H54 (cell line): ENCODE measurements at places on chromosomes 7 and 10.
A peak's percentile ranks its signal among the peaks of the same experiment; 100 is the strongest.

DNA sequence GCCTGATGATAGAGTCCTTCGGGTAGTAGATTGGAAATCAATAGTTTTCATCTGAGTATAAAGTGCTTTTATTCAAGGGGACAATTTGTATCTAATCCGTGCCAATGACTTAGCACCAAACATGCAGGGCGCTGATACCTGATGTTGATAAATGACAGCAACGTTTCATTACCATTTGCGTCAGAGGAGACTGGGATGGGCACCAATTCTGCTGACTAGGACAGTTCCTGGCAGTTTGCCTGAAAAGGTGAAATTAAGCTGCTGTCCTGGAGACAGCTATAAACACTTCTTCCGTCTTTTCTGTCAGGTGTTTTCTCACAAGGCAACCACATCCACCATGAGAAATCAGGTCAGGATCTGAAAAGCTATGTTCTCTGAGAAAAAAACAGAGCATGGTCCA lies 1136.4 kb downstream of the TYW1 start:
- no peak for DNase-seq

DNA sequence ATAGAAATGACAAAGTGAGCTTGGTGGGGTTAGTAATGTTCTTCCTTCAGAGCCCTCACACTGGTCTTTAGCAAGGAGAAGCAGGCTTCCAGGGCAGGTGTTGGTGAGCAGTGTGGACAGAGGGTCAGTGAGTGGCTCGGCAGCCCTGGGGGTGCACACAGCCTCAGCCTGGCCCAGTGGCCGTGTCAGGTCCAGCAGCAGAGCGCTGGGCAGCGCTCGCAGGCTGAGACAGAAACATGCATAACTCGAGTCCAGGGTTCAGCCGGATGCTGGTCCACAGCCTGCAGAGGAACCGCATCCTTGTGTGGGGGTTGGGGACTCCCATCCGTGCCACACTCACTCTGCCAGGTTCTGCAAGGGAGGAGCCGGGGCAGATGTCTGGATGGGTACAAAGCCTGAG lies 11.0 kb upstream of the ZNF853 start:
- DNase-seq: no peak

GRCh38 chr10:89653410-89653869 lies 8.4 kb upstream of the PANK1 start:
- DNase-seq: peak; percentile 45

GRCh38 chr7:12401538-12402364 lies 1.9 kb downstream of the VWDE start:
- DNase-seq: no peak

GRCh38 chr10:124231168-124232155 lies 138.1 kb upstream of the CHST15 start:
- no peak for DNase-seq

- peak; percentile 91 for DNase-seq
Observed at GRCh38 chr7:27110186-27111031, 7.9 kb upstream of the HOXA2 start.

- DNase-seq: no peak
Observed at GRCh38 chr7:94376281-94376680, 18.4 kb upstream of the COL1A2 start.

- DNase-seq: no peak
Observed at GRCh38 chr7:57388761-57389160, 61.2 kb upstream of the ZNF716 start.

GRCh38 chr10:5942001-5942400 lies 35.3 kb downstream of the IL15RA start:
- no peak for DNase-seq

GRCh38 chr10:96758423-96758822 lies 38.1 kb upstream of the PIK3AP1 start:
- no peak for DNase-seq

DNA sequence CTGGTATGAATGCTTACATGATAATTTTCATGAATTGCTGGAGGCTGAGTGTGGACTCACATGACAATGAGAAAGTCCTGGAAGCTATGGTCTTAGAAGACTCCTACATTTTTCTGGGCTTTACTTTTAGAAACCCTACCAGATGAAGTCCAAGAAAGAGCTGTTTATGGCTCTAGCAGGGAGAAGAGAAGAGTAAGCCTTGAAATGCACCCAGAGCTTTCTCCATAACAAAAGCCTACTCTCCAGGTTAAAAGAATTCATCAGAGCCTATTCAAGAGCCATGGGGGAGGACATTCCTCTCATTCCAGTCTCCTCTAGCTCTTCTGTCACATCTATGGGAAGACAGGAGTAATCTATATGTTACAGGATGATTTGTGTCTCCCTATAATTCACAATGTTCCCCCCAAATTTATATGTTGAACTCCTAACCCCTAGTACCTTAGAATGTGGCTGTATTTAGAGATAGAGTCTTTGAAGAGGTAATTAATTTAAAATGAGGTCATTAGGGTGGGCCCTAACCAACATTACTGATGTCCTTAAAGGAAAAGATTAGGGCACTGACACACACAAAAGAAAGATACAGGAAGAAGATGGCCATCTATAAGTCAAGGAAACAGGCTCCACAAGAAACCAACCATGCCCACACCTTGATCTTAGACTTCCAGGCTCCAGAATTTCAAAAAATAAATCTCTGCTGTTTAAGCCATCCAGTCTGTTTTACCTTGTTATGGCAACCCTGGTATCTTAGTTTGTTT lies 193.8 kb upstream of the PTER start:
- no peak for DNase-seq

GRCh38 chr7:137986252-137987017 lies 15.5 kb downstream of the CREB3L2 start:
- DNase-seq: no peak

DNA sequence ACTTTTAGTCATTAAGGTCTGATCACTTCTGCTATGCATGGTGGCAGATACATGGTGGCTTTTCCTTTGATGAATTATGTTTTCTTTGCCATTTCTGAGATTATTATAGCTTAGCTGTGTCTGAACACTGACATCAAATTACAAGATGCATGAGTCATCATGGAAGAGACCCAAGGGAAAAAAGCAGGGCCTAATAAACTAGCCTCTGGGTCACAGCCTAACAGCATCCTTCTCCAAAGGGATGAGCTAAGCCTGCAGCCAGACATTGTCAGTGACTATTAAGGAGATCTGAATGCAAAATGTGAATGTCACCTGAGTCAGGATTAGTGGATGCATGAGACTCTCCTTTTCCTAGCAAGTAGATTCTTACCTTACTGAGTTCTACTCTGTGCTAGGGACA lies 19.1 kb upstream of the OGDHL start:
- DNase-seq: no peak

DNA sequence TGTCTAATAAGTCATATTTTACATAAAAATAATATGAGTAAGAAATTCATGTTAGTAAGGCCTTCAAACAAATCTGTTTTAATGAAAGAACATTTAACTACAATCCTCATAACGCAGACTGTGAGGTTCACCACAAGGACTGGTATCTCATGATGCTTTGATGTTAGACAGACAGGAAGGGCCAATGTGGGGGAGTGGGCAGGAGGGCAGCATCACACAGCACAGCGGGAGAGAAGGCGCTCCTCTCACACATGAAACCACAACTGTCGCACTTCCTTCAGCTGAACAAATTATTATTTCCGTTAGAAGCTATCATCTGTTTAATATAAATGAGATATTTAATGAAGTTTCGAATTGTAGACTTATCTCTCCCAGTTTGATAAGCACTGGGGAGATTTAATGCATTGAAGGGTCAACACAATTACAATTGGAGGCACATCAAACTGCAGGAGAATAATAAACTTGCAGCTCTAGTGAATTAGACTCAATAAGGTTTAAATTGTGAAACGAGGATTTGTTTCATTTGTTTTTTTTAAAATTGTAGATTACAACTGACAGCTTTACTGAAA lies 466.1 kb downstream of the PARD3 start:
- DNase-seq: no peak

DNA sequence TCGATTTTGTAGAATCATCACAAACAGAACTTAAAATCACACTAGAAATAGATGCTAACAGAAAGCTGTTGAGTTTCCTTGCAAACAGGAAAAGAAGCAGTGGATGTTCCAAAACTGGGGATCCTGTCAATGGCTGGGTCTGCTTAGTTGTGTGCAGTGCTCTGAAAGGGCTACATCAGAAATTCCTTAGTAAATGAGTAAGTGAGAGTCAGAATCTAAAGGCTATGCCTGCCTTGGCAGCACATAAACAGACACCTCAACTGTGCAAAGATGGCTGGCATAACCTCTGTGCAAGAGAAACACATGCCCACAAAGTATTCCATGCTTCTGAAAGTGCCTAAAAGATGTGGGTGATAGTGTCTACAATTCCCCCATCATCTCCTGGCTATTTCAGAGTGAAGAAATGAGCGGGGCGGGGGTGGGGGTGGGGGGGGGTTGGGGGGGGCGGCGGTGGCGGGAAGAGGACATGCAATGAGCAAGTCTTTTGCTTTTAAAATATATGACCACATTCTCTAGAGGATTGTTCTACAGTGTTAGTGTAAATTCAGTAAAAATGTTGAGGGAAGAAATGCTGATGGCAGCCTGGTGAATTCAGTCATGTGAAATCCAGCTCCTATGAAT lies 138.1 kb upstream of the LAMB4 start:
- no peak for DNase-seq

GRCh38 chr10:30817541-30817940 lies 188.0 kb upstream of the LYZL2 start:
- DNase-seq: no peak

DNA sequence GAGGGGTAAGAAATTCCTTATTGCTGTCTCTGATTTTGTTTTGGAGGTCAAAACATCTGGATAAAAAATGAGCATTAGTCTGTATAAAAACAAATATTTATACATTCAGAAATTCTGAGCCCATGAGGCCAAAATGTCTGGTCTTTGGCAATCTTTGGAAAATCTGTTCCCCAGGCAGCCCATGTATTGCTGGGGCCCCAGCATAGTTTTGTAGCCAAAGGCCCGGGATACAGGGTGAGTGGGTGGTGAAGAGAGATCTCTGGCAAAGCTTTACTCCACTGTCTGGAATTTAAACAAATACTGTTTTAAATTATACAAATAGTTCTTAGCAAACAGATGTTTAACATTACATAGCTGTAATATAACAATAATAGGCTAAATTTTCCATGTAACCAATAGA lies 134.7 kb upstream of the GALNT17 start:
- no peak for DNase-seq

- DNase-seq: no peak
Observed at GRCh38 chr10:47050618-47051455, 139.6 kb downstream of the PTPN20 start.

GRCh38 chr7:127383123-127383835 lies 9.2 kb downstream of the ZNF800 start:
- no peak for DNase-seq

- DNase-seq: no peak
Observed at GRCh38 chr7:23787272-23787671, 77.3 kb downstream of the STK31 start.

- no peak for DNase-seq
Observed at GRCh38 chr7:88344956-88345832, 38.5 kb upstream of the STEAP4 start.

DNA sequence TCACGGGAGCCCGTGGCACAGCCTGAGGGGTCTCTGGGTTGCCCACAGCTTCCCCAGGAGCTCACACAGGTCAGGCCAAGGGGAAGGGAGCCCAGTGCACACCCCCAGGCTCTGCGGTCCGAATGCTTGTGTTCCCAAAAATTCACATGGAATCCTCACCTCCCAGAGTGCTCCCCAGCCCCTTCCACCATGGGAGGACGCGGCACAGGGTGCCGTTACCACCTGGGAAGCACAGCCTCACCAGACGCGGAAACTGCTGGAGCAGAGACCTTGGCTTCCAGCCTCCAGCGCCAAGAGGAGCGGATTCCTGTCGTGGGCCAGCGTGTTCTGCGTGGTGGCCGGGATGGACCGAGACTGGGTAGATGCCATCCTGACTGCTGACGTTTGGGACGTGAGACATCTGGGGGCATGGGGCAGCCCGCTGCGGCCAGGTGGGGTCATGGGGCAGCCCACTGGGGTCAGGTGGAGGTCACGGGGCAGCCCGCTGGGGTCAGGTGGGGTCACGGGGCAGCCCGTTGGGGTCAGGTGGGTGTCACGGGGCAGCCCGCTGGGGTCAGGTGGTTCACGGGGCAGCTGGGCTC lies 149.4 kb downstream of the WDR37 start:
- DNase-seq: no peak

DNA sequence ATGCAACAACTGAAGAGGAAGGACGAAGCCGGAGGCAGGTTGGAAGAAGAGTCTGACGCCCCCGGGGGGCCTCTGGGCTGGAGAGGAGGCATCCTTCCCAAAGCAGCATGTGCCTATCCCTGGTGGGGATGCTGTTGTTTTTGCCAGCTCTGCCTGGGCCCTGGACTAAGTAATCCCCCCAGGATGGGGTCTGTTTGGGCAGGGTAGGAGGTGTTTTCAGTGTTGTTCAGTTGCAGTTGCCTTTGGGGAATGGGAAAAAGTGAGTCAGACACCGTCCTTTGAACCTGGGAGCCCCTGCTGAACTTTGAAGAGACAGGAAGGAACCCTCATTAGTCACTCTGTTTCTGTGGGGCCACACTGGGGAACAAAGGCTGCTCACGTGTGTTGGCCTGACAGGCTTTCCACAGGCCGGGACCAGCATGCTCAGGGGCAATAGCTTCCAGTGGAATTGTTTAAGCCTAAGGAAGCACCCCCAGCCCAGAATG lies 35.2 kb upstream of the GDF10 start:
- no peak for DNase-seq

DNA sequence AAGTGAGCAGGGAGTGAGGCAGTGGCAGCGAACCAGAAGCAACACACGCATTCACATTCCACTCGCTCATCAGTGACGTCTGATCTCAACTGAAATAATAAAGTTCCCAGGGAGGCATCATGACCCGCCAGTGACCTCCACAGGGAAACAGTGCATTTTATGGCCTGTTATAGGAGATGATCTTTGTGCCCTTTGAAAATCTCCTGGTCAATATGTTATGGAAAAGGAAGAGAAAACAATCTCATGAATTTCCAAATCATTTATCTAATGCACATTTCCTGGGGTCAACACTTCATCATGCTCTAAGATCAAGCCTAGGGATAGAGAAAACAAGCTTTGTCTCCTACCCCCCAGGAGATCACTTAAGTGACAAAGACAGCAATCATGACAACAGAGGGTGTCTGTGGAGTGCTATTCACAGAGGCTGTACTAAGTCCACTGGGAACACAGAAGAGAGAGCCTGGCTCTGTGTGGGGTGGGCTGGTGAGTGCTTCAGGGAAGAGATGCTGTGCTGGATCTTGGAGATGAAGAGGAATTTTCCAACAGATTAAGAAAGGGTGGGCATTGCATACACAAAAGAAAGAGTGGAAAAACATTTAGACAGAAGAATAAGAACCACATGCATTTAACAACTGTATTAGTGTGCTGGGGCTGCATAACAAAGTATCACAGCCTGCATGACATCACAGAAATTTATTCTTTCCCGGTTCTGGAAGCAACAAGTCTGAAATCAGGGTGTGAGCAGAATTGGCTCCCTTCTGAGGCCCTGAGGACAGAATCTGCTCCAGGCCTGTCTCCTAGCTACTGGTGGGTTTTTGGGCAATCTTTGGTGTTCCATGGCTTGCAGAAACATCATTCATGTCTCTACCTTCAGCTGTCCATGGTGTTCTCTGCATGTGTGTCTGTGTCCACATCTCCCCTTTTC lies 613.9 kb upstream of the IGFBP3 start:
- no peak for DNase-seq
